Fibroblast of villous mesenchyme (primary cell): ENCODE measurements at places on chromosomes 1 and 21.

- DNase-seq, result peak; percentile 79
Measured at GRCh38 chr1:100713626-100714025, 5.9 kb upstream of the VCAM1 start.

- no peak for DNase-seq
Measured at GRCh38 chr1:237258871-237259270, 216.9 kb downstream of the RYR2 start.

GRCh38 chr1:234928642-234929041 is 200.0 kb downstream of the TOMM20 start:
- DNase-seq, result no peak

DNA sequence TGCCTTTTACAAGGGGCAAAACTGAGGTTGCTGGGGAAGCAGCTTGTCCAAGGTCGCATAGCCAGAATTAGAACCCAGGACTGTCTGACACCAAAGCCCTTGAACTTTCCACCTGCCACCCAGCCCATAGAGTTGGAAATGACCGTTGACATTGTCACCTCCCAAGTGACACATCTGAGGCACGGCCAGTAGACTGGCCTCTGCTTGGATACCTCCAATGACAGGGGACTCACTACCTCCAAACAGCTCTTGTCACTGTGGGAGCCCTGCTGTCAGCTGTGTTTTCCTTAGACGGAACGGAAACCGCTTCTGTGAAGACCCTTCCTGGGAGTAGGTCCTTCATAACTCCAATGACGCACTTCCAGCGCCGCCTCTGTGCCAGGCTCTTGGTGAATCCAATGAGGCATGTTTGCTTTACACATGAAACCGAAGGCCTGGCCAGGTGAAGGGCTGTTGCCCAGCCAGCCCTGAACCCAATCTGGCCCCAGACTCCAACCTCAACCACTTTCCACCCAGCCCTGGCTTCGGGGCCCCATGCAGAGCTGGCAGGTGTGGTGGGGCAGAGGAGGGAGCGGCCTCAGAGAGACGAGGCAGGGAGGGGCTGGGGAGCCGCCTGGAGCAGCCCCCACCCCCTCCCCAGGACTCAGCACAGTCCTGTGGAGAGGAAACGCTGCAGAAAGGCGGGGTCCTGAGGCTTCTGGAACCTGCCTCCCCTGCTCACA is 109.2 kb upstream of the IFFO2 start:
- no peak for DNase-seq

DNA sequence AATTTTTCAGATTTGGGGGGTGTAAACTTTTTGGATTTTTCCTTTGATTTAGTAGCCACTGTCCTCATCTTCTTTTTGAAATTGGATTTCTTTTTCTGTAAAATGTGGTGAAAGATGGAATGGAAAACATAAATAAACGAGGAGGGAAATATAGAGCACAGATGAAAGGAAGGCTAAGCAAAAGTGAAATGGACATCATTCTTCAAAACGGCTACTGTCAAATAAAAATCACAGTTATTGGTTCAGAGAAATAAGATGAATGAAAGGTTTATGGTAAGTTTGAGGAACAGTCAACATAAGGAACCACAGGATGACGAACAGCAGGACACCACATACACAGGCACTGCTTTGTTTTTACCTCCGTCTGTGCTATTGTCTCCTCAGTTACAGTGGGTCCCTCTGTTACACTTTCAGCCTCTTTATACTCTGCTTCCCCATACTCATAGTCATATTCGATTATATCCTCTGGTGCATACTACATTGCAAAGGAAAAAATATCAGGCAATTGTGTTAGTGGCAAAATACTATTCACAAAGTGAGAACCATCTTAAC is 82.4 kb downstream of the COL11A1 start:
- no peak for DNase-seq

DNA sequence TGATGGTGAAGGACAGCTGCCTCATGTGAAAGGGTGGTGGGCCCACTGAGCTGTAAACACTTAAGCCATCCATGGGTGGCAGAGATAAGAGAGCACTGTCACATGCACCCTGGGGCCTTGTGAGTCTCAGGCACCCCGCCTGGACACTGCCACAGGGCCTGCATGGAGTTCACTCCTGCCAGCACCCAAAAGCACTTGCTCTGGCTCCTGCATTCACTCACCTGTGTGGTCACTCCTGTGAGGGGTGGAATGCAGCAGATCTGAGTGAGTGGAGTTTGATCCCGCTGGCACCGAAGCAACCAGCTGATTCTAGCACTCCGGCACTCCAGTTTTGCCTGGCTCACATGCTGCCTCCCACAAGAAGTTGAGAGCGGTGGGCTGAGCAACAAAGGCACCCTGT is 1142.1 kb upstream of the PRMT6 start:
- DNase-seq, result no peak
